ENCODE measurements at places on chromosomes 1 and 21. TPM values are rescaled to one million over a fixed set of nuclear protein-coding genes. Genes with fewer than 3 reads are reported as not detected.

- no peak for DNase-seq
Observed at GRCh38 chr1:108671143-108671542, 10.2 kb upstream of the HENMT1 start.

- DNase-seq, result no peak
Observed at GRCh38 chr1:169161496-169162194, 55.2 kb downstream of the ATP1B1 start.

GRCh38 chr1:28781305-28781704 is 30.7 kb upstream of the OPRD1 start:
- DNase-seq, result no peak

DNA sequence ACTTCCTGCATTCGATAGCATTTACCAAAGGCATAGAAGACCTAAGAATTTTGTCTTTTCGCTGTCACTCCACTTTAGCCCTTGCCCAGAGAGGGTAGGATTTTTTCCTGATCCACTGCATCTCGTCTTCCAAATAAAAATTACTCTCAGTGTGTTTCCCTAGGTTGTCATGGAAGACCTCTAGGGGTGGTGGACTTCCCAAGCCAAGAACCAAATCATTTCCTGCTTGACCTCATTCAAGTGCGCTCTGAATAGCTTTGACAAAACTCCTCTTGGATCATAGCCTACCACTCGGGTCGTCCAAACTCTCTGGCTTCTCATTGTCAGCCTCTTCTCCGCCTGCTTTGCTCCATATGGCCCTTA is 431 bp upstream of the C1orf52 start:
- DNase-seq, result no peak

- DNase-seq, result no peak
Observed at GRCh38 chr21:41141031-41141457, 26.9 kb upstream of the BACE2 start.

BEST4 gene
- not detected for total RNA-seq

- DNase-seq, result no peak
Observed at GRCh38 chr1:21241771-21242581, 48.3 kb downstream of the ECE1 start.

- no peak for DNase-seq
Observed at GRCh38 chr1:239493811-239494414, 107.5 kb downstream of the CHRM3 start.

DNA sequence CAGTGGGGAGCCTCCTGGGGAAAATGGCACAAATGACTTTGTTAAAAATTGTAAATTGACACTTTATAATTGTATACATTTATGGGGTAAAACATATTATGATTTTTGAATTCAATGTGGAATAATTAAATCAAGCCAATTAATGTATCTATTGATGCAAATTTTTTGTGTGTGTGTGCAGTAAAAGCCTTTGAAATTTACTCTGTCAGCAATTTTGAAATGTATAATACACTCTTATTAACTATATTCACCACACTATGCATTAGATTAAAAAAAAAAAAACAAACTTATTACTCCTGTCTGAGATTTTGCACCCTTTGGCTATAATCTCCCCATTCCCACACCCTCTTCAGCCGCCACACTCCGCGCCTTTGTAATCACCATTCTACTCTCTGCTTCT is 119.2 kb downstream of the S1PR1 start:
- no peak for DNase-seq

- peak; percentile 82 for DNase-seq
Observed at GRCh38 chr1:235954306-235955283, 87.9 kb upstream of the LYST start.

DNA sequence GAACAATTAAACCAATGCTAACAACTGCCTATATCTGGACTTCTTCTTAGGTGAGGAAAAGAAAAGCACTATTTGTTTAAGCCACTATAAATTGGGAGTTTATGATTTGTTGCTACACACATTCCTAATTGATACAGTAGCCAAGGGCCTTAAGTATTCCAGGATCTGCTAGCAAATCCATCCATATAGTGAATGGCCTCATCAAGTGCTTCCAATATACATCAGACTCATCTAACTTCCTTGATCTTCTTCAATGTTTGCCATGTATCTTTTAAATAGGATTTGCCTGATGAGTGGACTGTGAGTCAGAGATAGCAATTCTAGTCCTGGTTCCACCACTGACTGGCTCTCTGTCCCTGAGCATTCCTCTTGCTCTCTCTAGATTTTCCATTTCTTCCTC is 430.2 kb downstream of the OMA1 start:
- no peak for DNase-seq

DNA sequence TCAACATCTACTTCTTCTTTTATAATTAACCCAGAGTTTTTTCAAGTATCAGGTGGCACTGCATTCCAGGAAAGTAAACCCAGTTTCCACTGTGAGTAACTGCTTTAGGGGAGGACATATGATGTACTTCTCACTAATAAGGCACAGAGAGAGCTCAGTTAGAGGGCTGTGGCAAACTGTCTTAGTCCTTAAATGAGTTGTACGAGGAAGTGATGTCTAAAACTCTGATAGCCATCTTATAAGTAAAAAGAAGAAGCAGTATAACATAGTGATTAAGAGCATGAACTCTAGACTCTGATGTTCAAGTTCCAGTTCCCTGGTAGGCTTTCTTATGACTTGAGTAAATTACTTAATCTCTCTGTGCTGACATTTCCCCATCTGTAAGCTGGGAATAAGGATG is 58.7 kb upstream of the PTGS2 start:
- no peak for DNase-seq

DNA sequence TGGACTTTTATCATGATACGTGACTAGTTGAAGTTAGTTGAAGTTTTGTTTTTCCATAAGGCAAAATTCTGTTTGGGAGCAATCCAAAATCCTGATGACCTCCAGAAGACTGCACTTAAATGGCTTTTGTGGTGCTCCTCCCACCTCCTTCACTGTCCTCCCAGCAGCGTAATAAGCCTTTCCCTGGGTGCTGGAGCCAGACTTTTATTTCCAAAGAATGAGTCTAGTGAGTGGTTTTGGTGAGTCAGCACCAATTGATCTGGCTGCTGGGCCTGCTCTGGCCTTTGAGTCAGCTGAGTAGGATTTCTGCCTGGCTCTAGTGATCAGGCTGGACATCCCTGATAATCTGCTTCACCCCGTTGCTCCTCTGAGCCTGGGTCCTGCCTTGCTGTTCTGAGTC is 21.7 kb upstream of the KCND3 start:
- no peak for DNase-seq

- DNase-seq, result no peak
Observed at GRCh38 chr1:7007902-7008301, 222.6 kb downstream of the CAMTA1 start.

RIMKLA gene
- 7.5 TPM for total RNA-seq

SEMA6C gene
- 57.6 TPM for total RNA-seq

DNA sequence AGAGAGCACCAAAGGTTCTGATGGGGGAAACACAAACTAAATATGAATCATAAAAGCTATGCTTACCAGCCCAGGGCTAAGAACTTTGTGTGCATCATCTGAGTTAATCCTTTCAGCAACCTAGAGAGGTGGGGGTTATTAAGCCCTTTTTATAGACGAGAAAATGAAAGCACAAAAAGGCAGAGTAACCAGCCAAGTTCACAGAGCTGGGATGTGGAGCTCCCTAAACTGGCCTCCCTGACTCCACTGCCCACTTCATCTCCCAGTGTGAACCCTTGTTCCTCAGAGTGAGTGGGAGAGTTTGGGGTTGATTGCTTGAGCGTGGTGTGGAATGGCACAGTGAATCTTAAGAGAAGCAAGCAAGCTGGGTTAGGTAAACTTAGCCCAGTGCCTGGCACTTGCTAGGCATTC is 10.8 kb upstream of the BCAR3 start:
- no peak for DNase-seq

SELP gene
- 7.1 TPM for total RNA-seq

PALMD gene
- 122 TPM for total RNA-seq

CREB3L4 gene
- 4.9 TPM for total RNA-seq

FCAMR gene
- not detected for total RNA-seq

- peak; percentile 73 for DNase-seq
Observed at GRCh38 chr1:212608959-212609700, 569 bp downstream of the ATF3 start.

SPRTN gene
- 6.5 TPM for total RNA-seq

DNA sequence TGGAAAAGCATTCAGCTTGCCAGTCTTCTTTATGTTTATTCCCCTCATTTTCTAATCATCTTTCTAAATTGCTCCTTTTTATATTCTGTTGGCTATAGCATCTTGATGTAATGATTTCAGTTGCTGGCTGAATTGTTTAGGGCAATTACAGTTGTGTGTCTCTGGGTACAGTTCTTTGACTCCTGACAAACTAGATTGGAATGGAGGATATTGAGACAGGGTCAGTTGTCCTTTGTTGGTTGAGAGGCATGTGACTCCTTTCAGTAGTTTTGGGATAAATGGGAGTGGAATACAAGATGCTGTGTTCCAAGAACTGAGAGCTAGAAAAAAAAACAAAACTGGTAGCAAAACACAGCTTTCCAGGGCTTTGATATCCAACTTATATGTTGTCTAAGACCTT is 1.5 kb downstream of the CENPF start:
- DNase-seq, result no peak

- DNase-seq, result no peak
Observed at GRCh38 chr1:211518330-211519289, 26.6 kb upstream of the RD3 start.

DNA sequence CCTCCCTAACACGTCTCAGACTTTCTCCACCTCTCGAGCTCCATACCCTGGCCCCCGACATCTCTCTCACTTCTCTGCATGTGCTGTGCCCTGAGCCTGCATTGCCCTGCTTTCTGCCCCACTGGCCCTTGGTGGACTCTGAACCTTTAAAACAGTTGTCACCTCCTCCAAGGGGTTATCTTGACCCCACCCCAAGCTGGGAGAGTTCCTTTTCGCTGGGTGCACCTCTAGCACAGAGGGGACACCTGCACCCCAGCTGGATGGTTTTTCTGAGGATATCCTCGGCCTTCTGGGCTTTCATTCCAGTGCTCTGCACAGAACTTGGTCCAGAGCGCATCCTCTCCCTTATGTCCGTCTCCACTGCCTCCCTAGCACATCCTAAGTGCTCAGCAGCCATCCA is 4.2 kb upstream of the CDCP2 start:
- DNase-seq, result peak; percentile 48

CHRM3 gene
- total RNA-seq, result 0.35 TPM

MLLT11 gene
- 4.9 TPM for total RNA-seq

RUNX3 gene
- total RNA-seq, result 1.8 TPM

DNA sequence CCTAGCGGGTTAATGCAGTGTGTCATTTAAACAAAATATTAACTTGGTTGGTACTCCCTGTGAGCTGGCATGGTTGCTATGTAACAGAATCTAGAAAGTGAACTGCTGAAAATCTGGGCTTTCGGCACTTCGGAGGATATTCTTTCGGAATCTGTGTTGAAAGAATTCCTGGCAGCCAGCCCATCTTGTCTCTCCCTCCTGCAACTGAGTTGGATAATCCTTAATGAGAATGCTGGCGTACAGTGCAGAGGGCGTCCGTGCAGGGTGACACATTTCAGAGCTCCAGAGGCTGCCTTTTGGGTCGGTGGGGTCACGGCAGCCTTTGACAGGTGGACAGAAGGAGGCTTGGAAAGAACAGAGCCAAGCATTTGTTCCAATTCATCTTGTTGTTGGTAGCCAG is 3.7 kb downstream of the KAZN start:
- no peak for DNase-seq

GRCh38 chr1:79575424-79575823 is 568.9 kb upstream of the ADGRL4 start:
- DNase-seq, result no peak

DEGS1 gene
- total RNA-seq, result 63.8 TPM

SAMD11 gene
- 1.7 TPM for total RNA-seq
